ENCODE measurements at places on chromosomes 4 and X.
A peak's percentile ranks its signal among the peaks of the same experiment; 100 is the strongest.

- DNase-seq: no peak
Observed at GRCh38 chr4:188396037-188396436, 256.8 kb downstream of the TRIML1 start.

GRCh38 chr4:77899607-77900006, 37.0 kb downstream of the MRPL1 start:
- no peak for DNase-seq

DNA sequence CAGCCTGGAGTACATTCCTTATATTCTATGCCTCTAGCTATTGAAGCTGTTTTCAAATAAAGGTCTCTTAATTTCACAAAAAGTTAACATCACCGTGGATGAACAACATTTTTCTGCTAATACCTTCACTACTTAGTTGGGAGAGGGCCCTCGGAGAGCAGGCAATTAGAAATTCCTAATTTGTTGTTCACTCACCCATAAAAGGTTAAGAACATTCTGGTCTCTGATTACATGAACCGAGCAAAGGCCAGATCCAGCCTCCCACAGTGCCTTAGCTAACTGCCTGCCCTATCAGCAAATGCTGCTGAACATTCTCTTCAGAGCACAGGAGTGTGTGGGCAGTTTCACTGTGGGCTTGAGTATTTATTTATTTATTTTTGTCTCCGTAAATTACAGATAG, 36.0 kb upstream of the TTC29 start:
- DNase-seq: no peak

DNA sequence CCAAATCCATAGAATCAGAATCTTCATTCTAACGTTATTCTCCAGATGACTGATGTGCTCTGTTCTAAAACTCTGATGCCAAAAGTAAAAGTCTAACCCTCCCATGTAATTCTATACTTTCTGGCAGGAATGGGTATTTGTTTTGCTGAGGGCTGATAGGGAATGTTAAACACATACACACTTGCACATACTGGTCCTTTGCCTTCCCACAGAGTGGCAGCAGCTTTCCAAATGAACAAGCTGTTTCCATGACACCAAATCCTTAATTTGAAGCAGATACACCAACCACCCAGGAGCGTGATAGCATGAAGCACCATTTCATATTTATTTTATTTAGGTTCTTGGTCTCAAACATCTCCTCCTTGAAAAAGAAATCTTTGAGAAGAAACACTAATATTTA, 155.5 kb upstream of the PRDX4 start:
- peak; percentile 33 for DNase-seq

DNA sequence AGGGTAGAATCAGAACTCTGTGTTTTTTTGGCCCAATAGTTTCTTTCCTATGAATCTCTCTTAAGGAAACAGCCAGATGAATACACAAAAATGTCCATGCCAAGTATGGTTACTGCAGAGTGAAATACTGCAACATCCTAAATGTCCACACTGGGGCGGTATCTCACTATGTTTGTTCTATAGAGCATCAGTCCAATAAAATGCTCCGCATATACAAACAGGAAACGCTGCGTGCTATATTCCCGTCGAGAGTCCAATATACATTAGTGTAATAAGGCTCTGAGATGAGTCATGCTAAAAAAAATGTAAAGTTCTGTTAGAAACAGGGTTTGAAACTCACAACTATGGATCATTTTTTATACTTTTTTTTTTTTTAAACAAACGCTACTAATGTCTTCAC, 72.9 kb upstream of the ENOX2 start:
- peak; percentile 29 for DNase-seq

DNA sequence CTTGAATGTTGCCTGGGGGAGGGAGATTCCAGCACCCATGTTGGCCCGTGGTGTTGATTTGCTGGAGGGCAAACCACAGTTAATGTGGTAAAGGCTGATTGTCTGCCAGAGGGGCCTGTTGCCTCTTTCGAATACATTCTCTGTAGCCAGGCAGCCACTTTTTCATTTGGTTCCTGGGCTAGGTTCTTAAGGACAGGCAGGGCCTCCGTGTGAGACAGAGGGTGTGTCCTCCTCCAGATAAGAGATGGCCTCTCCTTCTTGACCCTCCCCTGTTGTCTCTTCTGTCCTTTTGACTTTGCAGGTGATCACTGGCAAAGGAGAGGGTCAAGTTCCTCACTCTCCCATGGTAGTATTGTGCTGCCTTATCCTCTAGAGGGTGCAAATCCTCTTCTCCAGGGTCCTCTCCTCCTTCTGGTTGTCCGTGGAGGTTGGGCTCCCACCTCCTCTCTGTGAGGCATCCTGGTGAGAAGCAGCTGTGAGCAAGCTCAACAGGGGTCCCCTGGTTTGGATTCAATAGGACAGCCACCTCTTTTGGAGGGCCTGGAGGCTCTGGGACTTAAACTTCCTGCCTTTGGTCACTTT, 44.9 kb downstream of the ZNF182 start:
- no peak for DNase-seq

DNA sequence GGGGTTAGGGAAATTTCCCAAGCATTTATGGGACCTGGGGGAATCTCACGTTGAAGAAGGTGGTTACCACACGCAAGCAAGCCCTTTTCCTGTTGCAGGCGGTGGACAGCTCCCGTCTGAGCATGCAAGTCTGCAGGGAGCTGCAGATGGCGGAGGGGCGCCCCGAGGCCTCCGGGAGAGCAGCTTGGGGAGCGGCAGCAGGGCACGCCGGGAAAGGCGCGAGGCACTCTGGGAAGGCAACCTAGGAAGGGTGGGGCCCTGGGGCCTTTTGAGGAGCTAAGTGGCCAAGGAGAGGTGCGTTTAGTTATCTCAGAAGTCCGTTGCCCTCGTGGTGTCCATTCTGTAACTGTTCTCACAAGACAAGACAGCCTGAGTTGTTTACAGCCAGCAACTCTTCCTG, 57.0 kb upstream of the SLC25A4 start:
- no peak for DNase-seq

GRCh38 chr4:153222707-153223426, 18.6 kb downstream of the TRIM2 start:
- DNase-seq: no peak

GRCh38 chr4:57265831-57266582, 155.8 kb upstream of the IGFBP7 start:
- DNase-seq: no peak

- peak; percentile 29 for DNase-seq
Observed at GRCh38 chr4:5812506-5813229, 80.2 kb downstream of the CRMP1 start.

DNA sequence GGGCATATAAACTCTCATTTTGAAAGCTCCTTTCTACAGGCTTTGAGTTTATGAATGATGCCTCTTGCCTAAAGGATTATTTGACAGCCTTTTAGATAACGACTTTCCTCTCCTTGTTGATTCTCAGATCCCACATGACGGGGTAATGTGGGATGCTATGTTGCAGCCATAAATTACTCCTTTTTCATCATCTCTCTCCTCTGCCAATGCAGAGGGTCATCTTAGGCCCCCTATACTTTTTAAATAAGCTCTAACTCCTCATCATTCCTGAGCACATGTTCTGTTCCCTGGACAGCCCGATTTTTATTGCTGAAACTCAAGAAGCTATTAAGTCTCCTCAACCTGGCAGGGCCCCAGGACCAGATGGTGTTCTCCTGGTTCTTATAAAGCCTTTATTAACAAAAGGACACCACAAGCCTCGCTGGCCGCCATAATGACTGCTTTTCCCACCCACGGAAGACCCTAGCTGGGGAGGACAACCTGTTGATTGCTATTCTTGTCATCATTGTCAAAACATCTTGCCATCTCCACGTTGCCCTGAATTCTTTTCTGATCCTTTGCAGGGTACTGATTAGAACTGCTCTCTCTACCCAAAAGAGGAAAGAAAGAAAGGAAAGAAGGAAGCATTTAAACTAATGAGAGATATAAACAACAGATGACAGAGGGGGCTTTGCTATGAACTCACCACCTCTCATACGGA, 150.7 kb downstream of the DHX15 start:
- DNase-seq: peak; percentile 0

DNA sequence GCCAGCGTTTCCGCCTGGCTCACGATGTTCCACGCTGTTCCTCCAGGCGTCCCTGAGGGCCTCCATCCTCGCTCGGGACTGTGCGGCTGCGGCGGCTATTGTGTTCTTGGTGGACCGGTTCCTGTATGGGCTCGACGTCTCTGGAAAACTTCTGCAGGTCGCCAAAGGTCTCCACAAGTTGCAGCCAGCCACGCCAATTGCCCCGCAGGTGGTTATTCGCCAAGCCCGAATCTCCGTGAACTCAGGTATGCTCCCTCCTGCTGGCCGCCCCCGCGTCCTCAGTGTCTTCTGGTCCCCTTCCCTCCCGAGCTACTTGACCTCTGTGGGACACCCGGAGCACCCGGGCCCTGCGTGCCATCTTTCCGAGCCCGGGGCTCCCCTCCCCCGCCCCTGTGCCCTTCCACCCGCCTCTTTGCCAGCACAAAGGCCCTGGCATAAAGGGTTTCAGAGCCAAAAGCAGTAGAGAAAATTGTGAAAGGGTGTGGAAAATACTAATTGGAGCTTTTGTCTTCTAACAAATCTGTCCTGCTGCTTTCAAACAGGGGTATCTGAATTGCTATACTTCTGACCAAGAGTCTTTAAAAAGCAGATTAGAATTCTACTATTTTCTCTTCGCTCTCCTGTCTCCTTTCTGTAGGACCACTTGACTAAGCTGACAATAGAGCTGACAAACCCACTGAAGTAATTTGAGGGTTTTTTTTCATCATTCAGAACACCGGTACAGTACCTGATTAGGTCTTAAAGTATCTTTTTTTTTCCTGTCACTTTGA, 104.0 kb downstream of the NEUROG2 start:
- no peak for DNase-seq

- DNase-seq: peak; percentile 20
Observed at GRCh38 chrX:123184219-123184865, at the start of gene GRIA3. GRIA3 (plus strand) TSS chrX:123184278; CDS start chrX:123184536, 258 bp downstream.

DNA sequence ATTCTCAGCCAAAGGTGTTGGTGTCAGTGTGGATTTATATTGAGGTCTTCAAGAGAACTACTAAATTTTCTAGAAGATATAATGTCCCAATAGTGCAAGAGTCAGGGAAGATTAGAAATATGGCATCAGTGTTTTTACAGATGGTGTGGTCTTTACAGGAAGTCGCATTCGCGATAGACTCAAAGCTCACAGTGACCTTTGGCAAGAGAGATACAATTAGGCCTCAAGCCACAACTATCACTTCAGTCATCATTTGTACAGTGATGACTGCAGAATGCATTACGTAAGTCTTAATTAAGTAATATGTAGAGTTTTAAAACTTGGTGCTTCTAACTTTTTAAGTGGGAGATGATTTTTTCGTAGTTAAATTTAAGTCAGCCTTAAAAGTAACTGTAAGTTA, 237.2 kb upstream of the FSTL5 start:
- no peak for DNase-seq

DNA sequence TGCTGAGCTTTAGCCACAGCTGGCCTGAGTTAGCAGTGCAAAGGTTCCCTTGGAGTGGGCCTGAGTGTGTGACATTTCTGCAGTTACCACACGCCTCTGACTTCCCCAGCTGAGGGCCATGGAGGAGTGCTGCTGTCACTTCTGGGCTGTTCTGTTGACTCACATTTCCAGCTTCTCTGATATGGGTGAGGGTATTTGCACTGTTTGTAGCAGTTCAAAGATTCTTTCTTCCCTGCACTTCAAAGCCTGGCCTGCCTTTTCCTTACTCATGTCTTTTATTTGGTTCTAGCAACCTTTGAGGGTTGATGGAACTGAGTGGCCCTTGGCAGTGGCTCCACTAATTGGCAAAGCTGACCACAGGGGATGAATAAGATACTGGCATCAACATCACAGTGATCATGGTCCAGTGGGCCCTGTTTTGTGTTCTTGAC, 26.4 kb upstream of the SCML1 start:
- DNase-seq: peak; percentile 8

GRCh38 chrX:94051926-94052325, 377.9 kb downstream of the FAM133A start:
- DNase-seq: no peak

- peak; percentile 48 for DNase-seq
Observed at GRCh38 chr4:118836301-118837120, 585 bp upstream of the SEC24D start.

DNA sequence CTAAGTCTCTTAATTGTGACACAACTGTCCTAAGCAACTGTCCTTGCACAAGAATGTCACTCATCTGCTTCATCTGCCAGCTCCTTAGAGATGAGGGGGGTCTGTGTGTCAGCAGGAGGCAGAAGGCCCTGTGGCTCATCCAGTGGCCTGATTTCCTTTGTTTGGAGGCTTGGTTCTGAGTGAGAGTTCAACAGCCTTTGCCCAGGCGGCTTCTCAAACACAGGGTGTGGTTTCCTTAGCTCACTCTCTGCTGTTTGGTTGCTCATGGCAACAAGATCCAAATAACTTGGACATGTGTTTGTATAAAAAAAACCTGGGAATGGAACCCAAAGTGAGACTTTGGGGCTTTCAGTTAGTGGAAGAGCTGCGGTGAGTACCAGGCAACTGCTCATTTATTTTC, 46.6 kb downstream of the MAP7D3 start:
- DNase-seq: peak; percentile 37

GRCh38 chr4:81607950-81608349, 136.2 kb upstream of the RASGEF1B start:
- DNase-seq: no peak

- DNase-seq: no peak
Observed at GRCh38 chr4:8878421-8878820, 6.8 kb upstream of the HMX1 start.

GRCh38 chr4:119232286-119232685, 19.8 kb downstream of the USP53 start:
- DNase-seq: no peak

DNA sequence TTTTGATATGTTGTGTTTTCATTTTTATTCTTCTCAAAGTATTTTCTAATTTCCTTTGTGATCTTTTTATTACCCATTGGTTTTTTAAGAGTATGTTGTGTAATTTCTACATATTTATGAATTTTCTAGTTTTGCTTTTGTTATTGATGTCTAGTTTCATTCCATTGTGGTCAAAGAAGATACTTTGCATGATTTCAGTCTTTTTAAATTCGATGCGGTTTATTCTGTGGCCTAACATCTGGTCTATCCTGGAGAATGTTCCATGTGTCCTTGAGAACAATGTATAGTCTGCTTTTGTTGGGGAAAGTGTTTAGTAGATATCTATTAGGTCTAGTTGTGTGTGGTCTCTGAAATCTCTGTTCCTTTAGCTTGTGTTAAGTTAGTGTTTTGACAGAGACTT, 46.2 kb downstream of the PPEF1 start:
- DNase-seq: no peak
